Amniotic stem cell (primary cell): ENCODE measurements at places on chromosomes 13 and 19.
A peak's percentile ranks its signal among the peaks of the same experiment; 100 is the strongest.

DNA sequence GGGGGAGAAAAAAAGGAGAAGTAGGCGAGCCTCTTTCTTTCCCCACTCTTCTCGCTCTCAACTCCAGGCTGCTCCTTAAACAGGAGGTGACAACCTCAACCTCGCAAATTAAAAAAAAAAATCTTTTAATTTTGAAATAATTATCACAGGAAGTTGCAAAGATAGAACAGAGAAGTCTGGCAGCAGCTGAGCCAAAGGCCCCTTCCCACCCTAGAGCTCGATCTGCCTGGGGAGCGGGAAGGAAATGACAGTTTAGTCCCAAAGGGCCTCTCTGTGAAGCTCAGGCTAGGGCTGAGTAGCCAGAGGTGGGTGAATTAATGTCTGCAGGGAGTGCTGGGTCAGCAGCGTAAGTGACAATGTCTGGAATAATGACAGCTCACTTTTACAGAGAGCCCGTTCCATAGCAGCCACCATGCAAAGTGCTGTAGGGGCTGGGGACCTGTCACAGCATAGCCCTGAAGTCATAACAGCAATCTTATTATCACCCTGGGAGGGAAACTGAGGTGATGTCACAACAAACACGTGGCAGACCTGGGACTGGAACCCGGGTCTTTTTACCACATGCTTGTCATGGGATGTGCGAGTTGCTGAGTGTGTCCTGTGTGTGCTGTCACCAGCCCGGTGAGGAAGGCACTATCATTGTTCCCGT, 8.8 kb upstream of the CD22 start:
- DNase-seq: no peak

DNA sequence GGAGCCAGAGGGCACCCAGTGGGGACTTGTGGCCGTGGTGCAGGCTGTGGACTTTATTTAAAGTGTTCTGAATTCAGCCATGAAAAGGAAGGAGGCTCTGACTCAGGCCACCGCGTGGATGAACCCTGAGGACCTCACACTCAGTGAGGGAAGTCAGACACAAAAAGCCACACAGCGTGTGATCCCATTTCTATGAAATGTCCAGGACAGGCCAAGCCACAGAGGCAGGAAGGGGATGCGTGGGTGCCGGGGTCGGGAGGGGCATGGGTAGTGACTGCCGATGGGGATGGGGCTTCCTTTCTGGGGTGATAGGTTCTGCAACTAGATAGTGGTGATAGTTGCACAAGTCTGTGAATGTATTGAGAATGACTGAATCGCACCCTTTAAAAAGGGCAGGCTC, 8.7 kb upstream of the ZBTB7A start:
- no peak for DNase-seq

GRCh38 chr19:4359627-4360000, 16.3 kb downstream of the MPND start:
- no peak for DNase-seq

DNA sequence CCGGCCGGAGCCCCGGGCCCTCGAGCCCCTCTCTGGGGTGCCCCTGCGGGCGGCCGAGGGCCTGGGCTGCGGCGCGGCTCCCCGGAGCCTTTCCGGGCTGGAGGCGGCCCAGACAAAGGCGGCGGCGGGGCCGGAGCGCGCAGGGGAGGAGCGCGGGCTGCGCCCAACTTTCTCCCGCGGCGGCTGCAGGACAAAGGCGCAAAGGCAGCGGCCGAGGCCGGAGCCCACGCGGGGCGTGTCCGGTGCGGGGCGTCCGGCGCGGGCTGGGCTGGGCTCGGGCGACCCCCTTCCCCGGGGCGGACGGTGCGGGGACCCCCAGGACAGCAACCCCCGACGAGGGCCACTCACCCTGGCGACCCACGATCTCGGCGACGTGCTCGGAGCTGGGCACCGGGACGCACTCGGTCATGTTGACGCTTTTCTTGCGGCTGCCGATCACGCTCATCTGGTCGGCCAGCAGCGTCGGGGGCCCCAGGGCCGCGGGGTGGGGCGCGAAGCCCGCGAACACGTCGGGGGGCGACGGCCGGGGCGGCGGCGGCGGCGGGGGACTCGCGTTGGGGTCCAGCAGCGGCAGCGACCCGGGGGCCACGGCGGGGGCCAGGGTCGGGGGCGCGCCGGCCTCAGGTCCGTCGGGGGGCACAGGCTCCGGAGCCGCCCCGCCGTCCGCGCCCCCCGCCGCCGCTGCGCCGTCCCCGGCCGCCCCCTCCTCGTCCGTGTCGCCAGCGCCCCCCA, 843 bp downstream of the MEX3D start:
- no peak for DNase-seq

GRCh38 chr13:83295686-83296085, 586.6 kb downstream of the SLITRK1 start:
- DNase-seq: no peak

DNA sequence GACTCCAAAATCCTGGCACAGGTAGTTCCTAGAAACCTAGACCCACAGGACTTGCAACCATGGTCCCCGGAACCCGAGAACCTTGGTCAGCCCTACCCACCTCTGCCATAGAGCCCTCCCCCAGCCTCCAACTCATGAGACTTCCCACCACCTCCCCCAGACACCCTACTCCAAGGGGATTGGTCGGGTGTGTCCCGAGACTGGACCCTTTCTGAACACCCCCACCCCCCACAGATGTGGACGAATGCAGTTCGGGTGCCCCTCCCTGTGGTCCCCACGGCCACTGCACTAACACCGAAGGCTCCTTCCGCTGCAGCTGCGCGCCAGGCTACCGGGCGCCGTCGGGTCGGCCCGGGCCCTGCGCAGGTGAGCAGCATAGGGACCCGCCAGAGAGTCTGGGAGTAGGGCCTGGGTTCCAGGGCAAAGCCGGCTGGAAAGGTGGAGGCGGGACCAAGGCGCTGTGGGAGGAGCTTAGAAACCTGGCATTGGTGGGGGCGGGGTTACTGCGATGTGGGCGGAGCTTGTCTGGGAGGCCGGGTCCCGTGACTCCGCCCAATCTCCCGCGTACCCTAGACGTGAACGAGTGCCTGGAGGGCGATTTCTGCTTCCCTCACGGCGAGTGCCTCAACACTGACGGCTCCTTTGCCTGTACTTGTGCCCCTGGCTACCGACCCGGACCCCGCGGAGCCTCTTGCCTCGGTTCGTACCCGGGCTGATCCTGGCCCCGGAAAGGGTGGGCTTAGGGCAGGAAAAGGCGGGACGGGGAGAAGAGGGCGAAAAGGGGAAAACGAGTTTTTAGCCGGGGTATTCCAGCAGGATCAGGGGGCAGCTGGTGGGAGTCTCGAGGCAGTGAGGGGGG, 11.9 kb downstream of the LTBP4 start:
- DNase-seq: no peak

DNA sequence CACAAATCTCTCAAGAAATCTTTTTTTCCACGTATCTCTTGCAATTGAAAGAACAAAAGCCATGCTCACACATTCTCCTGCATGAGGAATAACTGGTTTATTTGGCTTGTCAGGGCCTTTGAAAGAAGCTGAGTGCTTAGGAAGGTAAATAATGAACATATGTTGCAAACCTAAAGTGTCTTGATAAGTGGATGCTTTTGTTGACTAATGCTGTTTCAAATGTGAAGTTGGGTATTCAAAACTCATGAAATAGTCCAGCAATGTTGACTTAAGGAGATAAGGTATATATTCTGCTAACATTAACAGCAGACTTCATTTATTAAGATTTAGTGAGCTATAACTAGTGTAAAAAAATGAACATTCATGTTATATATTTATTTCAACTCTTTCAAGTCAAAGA, 1792.7 kb upstream of the MIR17HG start:
- DNase-seq: no peak

DNA sequence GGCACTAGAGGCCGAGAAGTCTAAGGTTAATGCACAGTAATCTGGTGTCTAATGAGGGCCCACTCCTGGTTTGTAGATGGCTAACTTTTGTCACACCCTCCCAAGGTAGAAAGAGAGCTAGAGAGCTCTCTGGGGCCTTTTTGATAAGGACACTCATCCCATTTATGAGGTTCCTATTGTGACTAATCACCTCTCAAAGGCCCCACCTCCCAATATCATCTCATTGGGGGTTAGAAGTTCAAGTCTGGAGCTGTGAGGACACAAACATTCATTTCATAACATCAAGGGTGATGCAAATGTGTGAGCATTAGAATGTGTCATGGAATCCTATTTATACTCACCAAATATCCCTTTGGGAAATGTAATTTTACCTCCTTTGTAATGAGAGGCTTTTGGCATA, 79.2 kb upstream of the SLC10A2 start:
- no peak for DNase-seq

GRCh38 chr19:17762505-17763229, 11.4 kb downstream of the FCHO1 start:
- DNase-seq: no peak

DNA sequence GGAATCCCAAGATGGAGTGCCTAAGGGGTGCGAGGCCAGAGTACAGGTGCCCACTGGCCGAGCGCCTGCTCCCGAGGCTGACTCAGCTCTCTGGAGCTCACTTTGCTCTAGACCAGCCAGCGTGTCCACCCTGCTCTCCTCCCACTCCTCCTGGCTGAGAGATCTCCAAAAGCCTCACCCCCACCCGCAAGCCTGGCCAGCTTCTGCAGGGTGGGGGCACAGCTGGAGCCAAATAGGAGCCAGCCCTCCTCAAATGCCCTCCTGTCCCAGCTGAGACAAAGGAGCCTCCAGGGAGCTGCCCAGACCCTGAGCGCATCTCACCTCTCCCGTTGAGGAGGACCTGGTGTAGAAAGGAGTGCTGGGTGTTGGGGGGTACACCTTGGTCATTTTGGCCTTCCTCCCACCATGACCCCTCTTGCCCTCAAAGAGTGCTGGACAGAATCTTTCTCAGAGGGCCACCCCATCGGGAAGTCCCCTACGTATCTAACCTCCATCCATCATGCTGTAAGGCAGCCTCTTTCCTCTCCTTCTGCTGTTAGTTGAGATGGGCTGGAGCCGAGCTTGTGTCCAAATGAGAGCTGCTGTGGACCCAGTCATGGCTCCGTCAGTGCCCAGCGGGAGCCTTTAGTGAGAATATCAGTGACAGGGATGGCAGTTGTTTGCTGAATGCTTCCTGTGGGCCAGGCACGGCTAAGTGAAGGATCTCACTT, 123.9 kb upstream of the VSTM2B start:
- no peak for DNase-seq

DNA sequence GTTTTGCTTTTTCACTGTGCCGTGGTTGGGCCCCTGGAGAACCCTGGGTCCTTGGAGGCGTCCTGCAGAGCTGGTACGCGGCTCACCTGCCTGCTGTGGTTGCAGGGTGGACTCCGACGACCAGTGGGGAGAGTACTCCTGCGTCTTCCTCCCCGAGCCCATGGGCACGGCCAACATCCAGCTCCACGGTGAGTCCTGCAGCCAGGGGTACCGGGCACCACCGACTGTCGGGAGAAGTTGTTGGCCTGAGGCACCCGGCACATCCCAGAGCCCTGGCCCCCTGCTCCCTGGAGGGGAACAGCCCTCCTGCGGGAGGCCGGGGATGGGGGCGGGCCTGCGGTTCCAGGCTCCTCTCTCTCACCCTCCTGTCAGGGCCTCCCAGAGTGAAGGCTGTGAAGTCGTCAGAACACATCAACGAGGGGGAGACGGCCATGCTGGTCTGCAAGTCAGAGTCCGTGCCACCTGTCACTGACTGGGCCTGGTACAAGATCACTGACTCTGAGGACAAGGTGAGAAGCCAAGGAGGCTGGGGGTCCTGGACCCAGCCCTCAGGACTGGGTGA, 8.0 kb downstream of the BSG start:
- DNase-seq: no peak

DNA sequence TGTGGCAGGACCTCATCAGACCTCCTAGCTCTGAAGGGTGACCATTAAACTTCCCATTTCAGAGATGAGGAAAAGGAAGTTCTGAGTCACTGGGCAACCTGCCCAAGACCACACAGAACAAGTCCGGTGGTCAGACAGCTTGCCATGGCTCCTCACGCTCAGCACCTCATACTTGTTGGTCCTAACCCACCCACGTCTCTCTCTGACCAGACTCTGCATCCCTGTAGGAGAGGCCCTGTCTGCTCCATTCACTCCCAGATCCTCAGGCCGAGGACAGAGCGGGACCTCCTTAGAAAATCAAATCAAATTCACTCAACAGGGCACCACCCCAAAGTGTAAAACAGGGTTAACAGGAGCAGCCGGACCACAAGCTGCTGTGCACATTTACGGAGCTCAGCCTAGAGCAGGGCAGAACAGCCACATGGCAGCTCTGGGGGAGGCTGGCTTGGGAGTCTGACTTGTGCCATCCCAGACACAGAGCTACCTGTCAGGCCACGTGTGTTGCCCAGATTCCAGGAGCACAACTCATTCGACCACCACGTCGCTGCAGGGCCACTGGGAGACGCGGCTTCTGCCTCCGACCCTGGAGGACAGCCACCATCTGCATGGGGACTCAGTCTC, 1.7 kb downstream of the MIER2 start:
- peak; percentile 42 for DNase-seq

DNA sequence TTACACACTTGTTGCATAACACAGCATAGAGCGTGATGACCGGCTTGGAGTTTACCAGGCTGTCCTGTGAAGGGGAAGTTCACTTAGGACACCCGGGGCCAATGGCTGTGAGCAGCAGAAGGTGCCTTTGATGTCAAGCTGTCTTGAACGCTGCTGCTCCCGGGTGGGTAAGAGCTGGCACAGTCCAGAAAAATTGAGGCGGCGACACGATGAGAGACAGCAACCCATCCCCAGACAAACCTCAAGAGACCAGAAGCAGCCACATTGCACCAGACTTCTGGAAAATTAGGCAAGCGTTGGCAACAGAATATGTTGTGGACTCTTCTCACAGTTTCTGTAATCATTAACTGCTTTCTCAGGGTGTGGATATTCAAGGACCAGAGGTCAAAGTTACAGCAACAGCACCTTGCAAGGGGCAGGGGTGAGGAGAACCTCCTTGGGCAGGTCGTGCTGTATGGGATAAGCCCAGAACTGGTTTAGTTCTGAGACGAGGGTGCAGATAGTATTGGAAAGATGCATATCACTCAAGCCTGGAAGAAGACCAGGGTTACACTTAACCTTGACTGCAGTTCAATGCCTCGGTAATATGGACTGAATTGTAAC, 10.1 kb downstream of the NFILZ start:
- DNase-seq: no peak

DNA sequence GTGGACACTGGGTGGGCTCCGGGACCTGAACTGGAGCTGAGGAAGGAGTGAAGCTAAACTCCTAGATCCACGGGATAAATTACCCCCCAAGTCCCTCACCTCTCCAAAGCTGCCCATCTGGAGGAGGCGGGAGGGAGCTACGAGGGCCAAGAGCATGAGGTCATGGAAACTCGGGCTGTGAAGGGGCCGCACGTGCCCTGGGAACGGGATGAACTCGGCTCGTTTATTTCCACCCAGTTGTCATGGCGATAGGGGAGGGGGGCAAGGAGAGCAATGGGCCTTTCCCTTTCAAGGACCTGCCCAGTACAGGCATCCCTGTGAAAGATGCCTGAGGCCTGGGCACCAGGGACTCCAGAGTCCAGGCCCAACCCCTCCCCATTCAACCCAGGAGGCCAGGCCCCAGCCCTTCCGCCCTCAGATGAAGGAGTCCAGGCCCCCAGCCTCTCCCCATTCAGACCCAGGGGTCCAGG, 3.8 kb downstream of the PPP1R12C start:
- peak; percentile 23 for DNase-seq
